ENCODE measurements at places on chromosomes 11 and 22. TPM values are rescaled to one million over a fixed set of nuclear protein-coding genes. Genes with fewer than 3 reads are reported as not detected.
A peak's percentile ranks its signal among the peaks of the same experiment; 100 is the strongest.

DNA sequence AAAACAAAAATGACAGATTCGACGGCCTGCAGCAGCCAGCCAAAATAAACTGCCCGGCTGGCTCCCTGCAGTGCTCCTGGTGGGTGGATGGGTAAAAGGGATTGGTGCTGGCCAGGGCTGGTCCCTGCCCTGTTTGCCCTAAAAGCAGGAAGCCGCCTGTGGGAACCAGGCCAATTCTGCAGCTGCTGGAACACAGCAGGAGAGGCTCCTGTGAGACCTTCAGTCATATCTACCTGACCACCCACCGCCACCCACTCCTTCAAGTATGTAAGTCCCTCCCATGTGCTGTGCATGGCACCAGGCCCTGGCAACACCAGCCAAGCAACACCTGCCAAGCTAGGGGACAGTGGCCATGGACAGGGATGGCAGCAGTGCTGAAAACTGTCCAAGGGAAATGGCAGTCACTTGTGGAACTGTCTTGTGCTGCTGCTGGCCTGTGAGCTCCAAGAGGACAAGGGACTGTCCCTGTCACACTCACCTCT lies 48.7 kb upstream of the ARFGAP3 start:
- no peak for DNase-seq

DNA sequence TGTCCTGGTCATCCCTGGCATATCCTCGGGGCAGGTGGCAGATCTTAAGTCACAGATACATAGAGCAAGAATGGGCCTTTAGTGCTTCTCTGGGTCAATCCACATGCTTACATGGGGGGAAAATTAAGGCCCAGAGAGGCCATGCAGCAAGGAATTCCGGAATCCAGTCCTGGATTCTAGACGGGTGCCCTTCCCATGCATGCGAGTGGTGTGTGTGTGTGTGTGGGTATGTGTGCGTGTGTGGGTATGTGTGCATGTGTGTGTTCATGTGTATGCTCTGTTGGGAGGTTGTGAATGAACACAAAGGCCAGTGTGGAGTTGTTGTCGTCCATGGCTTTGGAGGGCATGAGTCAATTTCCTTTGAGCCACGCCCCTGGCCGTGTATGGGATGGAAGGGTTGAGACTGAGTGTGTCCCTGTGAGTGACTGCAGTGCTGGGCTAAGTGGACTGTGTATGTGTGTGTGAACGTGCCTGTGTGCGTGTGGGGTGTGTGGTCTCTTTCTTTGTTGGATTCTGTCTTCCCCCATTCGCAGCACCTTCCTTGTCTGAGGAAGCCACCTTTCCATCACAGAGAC lies 33.4 kb upstream of the EIF3D start:
- no peak for DNase-seq

DNA sequence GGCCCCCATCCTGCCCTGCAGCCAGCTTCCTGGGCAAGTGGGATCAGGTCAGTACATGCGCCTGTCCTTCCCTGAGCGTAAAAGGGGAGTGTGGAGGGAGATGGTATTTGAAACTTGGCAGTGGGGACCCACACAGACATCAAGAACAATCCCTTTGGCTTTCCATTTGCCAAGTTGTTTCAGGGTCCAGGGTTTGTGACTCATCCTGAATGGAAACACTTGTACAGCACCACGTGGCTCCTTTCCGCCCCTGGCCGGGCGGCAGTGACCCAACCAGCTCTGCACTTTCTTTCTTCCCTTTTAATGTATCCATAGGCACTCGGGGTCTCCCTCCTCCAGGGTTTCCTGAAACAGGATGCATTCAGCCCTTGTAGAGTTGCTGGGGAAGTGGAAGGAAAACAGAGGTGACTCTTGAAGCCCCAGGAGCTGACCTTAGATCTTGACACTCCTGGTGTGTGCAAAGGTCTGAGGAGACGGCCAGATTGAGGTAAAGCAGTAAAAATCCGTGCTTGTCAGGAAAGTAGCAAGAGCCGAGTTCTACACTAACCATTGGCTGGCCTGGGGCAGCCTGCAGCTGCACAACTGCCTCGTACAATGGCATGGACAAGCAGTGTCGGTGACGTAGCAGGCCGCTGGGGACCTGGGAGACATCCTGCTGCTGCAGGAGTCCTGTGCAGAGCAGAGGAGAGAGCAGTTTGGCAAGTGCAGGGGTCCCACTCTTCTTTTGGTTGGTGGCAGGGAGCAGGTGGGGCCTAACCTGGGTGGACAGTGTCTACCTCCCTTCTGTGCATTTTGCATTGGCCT lies 189.8 kb downstream of the SNX19 start:
- no peak for DNase-seq

- DNase-seq: no peak
Observed at GRCh38 chr22:26075251-26075650, 94.0 kb upstream of the SEZ6L start.

DNA sequence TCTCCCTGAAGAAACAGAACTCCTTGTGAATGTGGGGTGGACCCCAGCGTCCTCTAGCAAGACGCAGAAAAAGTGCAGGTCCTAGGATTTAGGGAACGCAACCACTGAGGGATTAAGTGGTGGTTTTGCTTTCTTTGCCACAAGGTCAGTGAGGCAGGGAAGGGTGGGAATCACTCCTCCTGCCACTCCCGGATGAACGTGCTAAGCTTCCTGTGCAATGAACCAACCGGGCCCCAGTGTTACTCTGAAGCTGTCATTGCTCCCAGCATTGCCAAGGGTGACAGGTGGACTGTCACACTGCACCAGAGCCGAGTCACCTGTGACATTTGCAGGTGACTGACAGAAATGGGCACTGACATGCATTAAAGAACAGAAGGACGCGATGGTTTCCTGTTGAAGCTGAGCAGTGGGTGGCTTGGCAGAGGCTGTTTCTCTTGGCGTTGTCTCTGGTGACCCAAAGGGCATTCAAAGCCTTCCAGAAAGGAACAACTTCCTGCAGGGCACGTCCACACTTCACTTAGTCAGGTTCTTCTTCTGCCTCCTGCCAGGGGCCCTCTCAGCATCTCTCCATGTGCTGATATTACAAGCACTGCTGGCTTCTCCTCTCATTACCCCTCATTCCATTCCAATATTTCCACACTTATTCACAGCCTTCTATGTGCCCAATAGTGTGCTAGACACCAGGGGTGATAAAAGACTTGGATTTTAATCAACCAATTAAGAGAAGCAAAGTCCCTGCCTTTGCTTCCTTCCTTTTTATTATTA lies 9.7 kb downstream of the KIRREL3 start:
- DNase-seq: no peak

GRCh38 chr22:30882974-30883533 lies 85.5 kb downstream of the MORC2 start:
- DNase-seq: no peak

GRCh38 chr11:69915501-69916250 lies 96.5 kb upstream of the FGF3 start:
- DNase-seq: peak; percentile 63

DNA sequence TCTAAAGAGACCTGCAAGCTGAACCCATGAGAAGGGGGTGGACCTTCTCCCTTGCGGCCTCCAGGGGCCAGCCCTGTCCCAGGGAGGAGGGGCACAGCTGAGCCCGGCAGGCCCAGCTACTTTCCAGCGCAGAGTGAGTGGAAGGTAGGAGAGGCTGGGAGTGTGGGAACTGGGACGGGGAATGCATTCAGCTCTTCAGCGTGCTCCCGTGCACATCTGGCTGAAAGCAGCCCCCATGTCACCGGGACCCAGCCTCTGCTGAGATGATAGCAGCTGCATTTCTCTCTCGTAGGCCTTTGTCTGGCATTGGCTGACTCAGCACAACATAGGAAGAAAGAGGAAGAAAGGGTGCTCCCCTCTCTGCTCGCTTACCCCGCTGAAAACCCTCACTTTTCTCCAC lies 951.5 kb downstream of the TBC1D22A start:
- DNase-seq: no peak

DNA sequence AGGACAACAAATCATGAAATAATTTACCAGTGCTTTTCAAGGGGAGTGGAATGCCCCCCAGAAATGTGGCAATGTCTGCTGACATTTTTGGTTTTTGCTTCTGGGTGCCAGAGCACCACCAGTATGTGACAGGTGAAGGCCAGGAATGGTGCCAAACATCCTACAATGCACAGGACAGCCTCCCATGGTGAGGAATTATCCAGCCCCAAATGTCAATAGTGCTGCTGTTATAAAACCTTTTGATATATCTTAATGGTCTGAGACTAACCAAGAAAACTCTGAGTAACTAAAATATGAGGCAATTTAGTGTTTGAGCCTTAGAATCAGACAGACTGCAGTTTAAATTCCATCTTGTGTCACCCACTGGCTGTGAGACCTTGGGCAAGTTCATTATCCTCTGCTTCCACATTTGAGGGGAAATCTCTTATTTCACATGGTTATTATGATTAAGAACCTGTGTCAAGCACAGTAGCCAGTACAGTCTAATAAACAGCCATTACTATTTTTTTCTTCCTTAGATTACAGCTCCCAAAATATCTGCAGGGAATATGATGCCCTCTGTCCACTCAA lies 69.5 kb downstream of the AMBRA1 start:
- no peak for DNase-seq

GRCh38 chr22:24443668-24444067 lies 16.3 kb downstream of the ADORA2A start:
- no peak for DNase-seq

DNA sequence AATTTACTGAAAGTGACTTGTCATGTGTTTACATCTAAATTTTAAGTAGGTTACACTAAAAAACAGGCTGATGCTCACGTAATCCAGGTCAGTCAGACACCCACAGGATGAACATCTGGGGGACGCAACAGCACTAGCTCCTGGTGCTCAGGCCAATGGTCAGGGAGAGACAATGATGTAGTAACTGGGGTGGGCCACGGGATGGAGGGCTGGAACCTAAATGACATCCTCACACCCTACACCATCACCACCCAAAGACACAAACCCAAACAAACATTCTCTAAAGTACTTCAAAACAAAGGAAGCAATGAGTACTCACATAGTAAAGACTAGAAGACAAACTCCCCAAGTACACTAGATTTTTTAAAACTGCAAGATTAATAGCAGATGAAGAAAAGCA lies 53.5 kb upstream of the SLC25A1 start:
- no peak for DNase-seq

DNA sequence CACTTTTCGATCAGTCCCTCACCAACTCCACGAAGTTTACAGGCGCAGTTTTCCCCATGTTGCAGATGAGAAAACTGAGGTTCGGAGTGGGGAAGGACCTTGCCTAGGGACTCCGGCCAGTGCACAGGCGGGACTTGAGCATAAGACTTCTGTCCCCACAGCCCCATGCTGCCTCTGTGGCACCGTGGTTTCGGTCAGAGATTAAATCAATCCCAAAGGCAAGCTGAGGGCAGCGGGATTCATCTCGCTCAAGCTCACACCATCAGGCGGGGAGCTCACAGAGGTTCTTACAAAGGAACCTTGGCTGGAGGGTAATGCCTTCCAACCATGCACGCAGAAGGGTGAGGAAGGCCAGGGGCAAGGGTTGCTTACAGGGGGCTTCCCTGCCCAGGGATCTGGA lies 115.5 kb downstream of the PHF21B start:
- DNase-seq: no peak

DNA sequence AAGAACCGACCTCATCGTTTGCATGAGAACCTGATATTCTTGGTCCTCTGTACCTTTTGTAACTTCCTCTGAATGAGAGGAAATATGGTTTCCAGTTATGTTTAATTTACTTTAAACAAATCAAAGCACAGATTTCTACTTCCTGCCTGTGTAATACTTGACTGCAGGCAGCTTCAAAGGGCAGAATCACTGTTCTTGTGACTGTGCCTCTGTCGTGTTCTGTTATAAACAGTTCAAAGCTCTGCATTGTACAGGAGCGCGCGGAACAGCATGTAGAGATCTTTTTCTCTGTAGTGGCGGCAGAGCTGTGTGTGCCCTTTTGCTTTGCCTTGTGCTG lies 73.2 kb upstream of the CLDN5 start:
- peak; percentile 70 for DNase-seq

- no peak for DNase-seq
Observed at GRCh38 chr22:44732017-44732561, 20.3 kb upstream of the ARHGAP8 start.

DNA sequence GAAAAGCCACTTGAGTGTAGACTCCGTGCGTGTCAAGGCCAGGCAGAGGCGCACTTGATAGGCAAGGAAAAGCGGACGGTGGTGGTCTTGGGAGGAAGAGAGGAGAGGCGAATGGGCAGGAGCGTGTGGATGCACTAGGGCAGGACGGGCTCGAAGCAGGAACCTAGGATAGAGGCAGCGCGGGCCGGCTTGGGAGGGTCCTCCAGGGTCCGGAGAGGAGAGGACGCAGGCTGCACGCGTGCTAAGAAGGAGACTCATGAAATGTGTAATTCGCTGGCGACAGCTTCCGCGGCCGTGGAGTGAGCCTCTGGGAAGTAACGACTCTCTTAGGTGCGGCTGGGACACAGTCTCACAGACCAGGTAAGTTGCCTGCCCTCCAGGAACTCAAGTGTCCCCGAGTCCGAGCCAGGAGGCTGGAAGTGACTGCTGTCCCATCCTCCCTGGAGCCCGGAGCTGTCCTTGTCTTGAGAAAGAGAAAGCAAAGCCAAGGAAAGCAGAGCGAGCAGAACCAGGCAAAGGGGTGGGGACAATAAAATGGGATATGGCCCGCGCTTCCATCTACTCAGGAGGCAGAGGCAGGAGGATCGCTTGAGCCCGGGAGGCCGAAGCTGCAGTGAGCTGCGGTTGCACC lies 874 bp upstream of the IL17RA start:
- DNase-seq: no peak

GRCh38 chr11:92601048-92601447 lies 368.4 kb upstream of the MTNR1B start:
- no peak for DNase-seq

GRCh38 chr11:21485006-21485405 lies 707.9 kb upstream of the ANO5 start:
- no peak for DNase-seq

DNA sequence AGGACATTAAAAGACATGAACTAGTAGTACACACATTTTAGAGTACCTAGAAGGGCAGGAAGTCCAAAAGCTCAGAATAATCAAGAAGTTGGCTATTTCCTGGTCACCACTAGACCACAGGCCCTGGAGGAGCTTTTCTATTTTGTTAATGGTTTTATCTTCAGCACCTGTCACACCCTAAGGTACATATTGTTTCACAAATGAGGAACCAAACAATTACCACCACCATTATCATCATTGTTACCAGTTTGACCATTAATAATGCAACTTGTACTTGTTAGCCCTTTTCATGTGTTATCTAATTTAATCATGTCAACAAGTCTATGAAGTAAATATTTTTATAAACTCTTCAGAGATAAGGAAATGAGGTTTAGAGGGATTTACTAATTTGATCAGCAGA lies 4.9 kb downstream of the MRPL48 start:
- DNase-seq: no peak

- no peak for DNase-seq
Observed at GRCh38 chr11:79786961-79787360, 346.1 kb upstream of the TENM4 start.

GRCh38 chr11:123020968-123021367 lies 39.3 kb upstream of the BSX start:
- peak; percentile 53 for DNase-seq

Gene CRYBB3
- not detected for total RNA-seq

Gene KCNK7
- 0.99 TPM for total RNA-seq

Gene DNAJB7
- total RNA-seq: not detected
